ENCODE measurements at places on chromosomes 12 and 14.

- DNase-seq = no peak
Observed at GRCh38 chr12:95220726-95221125, 3.1 kb downstream of the VEZT start.

DNA sequence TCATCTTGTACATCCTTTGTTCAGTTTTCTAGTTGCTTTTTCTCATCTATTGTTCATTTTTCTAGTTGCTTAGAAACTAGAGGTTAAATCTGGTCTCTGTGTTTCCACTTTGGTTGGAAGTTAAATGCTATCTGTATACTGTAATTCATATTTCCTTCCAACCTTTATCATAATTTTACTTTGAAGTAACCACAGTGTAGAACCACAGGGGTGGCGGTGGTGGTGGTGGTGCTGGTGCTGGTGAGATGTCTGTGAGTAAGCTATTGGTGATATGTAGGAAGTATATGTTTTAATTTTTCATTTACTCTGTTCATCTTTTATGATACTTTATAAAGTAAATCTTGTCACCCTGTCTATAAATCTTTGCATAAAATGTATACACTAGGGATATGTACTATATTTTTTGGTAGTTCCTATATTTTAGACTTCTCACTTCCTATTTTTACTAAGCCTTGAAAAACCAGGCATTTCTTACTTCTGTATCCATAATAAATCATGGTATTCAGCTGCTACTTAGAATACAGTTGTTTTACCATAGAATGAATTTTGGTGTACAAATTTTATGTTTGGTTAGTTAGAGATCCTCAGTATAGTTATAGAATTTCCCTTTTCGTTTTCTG lies 31.9 kb downstream of the CCDC91 start:
- DNase-seq = no peak

DNA sequence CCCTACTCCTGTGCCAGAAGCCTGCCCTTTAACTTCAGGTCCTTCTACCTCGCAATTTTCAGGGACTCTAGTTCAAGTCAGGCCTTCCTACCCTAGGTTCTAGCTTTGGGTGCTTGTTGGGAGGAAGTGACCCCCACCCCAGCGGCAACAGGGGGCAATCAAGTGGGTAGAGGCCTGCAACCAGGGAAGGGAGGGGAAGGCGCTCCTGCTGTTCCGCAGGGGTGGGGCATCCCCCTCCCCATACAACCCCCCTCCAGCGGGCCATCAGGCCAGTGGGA lies 204 bp upstream of the PRPH start:
- no peak for DNase-seq

- no peak for DNase-seq
Observed at GRCh38 chr14:104656014-104656714, 33.3 kb upstream of the INF2 start.

DNA sequence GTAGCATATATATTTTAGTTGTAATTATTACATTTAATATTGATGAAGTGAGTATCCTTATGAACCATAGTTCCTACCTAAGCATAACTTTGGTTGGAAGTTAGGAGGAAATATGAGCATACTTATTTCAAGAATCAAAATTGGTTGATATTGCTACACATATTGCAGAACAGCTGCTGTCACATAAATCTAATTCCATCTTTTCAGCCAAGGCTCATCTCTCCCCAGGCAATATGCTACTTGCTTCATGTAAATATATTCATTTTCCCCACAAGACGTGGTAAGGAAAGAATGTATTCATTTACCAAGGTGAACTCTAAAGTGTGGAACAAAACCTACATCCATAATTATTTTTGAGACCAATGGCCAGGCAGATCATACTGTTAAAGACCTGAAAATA lies 62.5 kb upstream of the HIF1A start:
- no peak for DNase-seq

DNA sequence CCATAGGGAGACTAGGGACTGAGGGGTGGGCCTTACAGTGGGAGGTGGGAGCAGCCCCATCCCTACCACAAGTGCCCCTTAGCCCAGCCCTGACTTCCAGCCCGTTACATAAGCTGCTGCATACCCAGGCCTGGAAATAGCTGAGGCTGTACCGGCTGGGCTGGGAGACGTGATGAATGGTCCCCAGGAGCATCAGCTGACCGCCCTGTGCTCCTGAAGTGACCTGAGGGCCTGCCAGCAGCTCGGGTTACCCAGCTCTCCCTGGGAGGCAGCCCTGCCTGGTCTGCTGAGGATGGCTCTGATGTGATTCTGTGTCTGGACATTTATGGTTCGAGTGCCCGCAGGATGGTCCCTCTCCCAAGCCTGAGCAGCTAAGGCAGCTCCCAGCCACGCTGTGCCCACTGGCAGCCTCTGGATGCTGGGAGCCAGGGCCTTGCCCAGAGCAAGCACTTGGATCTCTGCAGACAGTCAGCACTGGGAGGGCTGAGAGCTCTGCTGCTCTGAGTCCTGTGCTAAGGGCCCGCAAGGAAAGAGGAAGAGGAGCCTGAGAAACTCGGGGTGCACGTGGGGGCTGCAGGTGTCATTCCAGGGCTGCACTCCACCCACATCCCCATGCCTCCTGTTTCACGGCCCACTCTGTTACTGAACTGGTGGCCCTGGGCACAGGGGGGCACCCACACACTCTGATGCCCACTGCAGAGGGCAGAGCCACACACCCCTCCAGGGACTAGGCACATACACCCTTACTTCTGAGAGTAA lies 20.5 kb downstream of the TAMALIN start:
- DNase-seq = no peak

- no peak for DNase-seq
Observed at GRCh38 chr12:80700327-80700726, 7.1 kb upstream of the MYF6 start.

DNA sequence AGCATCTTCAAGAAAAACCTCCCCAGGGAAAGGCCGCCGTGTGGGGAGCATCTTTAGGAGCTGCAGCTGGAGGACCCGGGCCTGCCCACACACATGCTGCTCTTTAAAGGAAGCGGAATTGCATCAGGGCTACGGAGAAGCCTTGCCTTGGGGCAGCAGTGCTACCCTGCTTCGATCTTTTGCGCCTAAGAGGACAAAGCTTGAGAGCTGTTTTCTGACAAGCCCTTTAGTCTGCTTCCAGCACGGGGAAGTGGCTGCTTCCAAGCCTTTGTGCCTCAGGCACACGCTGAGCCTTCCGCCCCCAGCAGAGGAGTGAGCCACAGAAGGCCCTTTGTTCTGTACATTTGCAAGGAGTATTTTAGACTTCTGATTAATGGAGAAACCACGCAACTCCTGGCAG lies 31.5 kb downstream of the COA8 start:
- DNase-seq = no peak

DNA sequence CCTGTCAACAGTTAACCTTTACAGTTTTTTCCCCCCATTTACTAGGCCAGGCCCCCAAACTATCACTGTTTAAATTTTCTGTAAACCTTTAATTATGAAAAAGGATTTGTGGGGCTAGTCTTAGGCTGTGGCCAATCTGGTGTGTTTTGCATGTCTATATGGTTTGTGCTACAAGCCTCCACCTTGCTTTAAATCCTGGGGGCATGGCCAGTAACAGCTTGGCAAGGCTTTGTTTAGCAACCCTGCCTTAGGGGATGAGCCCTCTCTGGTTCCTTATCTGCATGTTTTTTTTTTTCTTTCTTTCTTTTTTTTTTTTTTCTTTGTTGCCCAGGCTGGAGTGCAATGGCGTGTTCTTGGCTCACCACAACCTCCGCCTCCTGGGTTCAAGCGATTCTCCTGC lies 102.7 kb downstream of the KCNMB4 start:
- DNase-seq = no peak

- no peak for DNase-seq
Observed at GRCh38 chr12:124637581-124637981, 70.2 kb upstream of the NCOR2 start.

DNA sequence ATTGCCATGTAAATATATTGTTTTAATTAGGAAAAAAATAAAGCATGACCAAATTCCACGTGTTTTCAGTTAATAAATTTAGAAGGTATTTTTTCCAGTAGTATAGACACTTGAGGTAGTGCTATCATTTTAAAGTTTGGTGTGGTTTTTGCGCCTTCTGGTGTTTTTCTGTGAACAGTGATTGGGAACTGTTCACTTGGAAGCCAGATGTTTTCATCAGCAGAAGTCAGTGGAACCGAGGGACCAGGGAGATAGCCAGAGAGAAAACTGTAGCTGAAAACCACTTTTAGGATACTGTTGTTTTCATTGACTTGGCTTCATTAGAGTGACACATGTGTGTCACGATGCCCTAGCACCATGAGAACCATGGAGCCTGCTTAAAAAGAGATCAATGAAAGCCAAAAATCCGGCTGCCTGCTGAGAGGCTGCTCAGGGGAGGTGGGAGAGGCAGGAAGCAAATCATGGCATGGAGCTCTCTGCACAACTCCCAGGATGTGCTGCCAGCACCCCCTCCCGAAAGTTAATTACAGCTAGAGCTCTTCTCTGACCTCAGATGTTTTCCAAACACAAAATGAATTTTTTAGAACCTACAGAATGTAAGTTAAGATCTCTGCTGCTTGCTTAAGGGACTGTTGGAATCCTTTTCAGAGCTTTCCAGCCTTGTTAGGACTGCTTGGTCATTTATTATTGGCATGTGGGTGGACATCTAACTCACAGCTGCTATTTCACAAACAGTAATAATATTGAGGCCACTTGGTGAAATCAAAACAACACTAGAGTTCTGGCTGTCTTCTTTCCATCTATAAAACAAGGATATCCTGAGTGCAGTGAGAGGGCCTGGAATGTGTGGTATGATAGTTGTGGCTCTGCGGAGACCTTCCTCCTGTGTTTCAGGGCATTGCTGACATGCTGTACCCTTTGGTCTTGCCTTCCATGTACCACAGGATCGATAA lies 192.3 kb downstream of the ANO4 start:
- no peak for DNase-seq

GRCh38 chr12:123843912-123844748 lies 82.0 kb downstream of the DNAH10 start:
- no peak for DNase-seq

DNA sequence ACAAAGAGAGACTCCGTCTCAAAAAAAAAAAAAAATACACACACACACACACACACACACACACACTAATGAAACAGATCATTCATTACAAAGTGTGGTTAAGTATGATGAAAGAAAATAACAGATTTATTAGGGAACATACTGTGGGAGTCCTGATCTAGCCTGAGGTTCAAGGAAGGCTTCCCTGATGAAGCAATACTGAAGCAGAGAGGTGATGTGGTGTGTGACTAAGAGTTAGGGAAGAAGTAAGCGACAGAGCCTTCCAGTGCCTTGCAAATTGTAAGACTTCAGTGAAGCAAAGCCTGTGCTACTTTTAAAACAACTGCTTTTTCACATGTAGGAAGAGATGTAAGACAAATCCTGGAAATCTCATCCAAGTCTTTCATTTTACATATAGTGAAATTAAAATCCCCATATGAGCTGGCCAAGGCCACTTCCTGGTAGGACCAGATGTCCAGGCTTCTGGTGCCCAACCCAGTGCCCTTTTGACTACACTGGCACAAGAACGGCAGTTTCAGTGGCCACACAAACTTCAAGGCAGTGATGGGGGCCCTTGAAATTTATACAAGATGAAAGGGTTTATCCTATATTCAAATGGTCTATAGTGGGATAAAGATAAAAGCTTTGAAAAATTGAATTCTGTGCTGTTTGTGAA lies 86.2 kb downstream of the STON2 start:
- DNase-seq = no peak

DNA sequence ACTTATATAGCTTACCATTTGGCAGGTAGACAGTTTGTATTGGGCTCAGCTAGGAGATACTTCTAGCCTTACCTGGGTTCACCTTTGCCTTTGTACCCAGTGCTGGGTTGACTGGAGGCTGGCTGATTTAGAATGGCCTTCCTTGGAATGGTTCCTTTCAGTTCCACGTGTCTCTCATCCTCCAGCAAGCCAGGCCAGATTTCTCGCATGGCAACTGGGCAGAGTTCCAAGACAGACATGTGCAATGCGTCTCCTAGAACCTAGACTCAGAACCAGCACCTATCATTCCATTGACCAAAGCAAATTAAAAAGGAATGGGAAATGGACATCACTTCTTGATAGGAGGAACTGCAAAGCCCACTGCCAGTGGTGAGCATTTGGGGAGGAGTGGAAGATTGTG lies 79.1 kb upstream of the BDKRB2 start:
- DNase-seq = no peak

GRCh38 chr12:44000309-44000952 lies 164.6 kb downstream of the TMEM117 start:
- peak; percentile 11 for DNase-seq

GRCh38 chr12:62772416-62772955 lies 162.5 kb downstream of the PPM1H start:
- DNase-seq = no peak

- no peak for DNase-seq
Observed at GRCh38 chr12:65308601-65309071, 30.2 kb downstream of the MSRB3 start.

- no peak for DNase-seq
Observed at GRCh38 chr14:77579780-77580179, 36.7 kb downstream of the SPTLC2 start.

DNA sequence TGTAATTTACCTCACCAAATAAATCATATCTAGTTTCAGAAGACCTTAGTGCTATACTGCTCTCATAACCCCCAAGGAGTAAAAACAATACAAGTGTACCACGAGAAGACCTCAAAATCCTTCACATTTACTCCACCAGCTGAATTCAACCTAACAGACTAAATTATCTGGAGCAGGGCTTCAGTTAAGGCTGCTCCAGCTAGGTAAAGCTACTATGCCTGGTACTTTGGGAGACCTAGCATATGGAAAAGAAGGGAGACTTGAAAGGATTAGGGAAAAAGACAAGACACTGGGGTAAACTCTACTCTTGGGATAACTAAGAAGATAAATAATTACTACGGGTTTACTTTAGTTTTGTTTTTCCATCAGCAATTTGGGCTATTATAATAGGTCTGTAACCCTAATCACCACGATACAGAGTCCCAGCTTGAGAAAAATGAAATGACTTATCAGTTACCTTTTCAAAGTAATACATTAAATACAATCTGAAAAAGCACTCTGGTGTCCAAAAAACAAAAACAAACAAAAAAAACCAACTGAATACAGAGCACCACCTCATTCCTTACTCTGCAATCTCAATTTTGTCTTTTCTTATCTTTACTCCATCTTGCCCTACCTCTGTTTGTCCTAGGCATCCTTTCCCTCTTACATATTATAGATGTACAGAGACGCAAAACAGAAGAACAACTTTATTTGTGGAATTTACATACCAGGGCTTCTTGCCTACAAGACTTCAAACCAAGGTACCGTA lies 2.1 kb downstream of the EML5 start:
- no peak for DNase-seq

DNA sequence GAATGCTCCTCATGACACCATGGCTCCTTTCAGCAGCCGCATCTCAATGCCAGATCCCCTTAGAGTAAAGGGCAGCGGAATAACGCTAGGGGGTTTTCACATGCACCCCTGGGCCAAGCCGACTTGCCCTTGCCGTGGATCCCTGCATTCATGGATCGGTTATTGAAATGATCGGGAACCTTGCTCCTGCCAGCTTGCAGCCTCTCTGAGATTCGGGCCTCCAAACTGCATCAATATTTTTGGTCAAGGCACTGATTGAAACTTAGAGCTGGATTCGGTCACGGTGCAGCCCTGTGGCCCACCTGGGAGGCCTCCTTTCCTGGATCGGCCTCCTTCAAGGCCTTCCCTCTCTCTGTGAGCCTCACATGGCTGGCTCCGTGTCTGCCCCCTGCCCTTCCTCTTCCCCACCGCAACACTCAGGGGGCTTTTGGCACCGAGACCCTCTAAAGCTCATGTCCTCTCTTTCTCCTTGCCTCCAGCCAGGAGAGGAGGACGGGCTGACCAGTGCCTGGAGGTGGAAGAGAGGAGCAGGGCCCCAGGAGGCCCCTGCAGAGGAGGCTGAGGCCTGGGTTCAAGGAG lies 1.8 kb downstream of the PTPN6 start:
- no peak for DNase-seq

Measured in SW 1271 (cell line).